ENCODE measurements at places on chromosomes 3 and 15. TPM values are rescaled to one million over a fixed set of nuclear protein-coding genes. Genes with fewer than 3 reads are reported as not detected.

The ALG1L2 gene
- total RNA-seq = not detected

The MME gene
- 1.7 TPM for total RNA-seq

DNA sequence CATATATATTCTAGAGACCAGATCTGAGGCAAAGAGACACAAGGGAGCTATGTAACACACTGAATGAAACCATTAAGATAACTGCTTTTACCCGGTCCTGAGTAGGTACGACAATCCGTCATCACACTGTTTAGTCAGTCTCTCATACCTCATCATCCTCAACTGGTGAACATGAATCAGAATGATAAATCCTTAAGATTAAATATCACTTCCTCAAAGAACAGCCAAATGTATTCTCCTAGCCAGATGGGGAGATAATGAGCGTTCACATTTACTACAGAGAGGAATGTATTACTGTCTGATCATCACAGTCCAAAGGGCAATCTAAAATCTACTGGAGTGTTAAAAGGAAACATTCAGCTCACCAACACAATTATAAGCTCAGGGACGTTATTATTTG, 319.4 kb upstream of the STAC start:
- peaks cover 8% of the 10 kb centered on the region for H3K27me3 ChIP-seq
- no peaks in the 10 kb centered on the region for H3K36me3 ChIP-seq
- no peaks in the 10 kb centered on the region for H3K4me1 ChIP-seq
- H3K4me3 ChIP-seq = no peak overlapping the region
- no peak overlapping the region for H3K27ac ChIP-seq

DNA sequence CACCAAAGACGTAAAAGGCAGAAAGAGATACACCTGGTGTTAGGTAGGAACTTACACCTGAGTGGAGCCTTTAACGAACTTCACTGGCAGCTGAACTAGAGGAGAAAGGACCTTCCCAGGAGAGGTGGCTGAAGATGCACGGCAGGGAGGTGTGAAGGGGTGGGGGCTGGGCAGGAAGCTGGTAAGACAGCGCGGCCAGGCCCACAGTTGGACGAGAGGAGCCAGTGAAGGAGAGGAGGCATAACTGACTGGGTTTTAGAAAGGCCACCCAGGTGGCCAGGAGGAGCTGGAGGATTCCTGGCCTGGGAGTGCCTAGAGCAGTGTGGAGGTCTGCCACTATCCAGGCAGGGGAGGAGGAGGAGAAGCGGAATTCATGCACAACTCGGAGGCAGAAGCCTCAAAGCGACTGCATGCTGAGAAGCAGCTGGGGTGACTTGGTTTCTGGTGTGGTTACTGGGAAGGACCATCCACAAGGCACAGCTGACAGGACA, 51.9 kb downstream of the SLC41A3 start:
- H3K4me3 ChIP-seq = no peak overlapping the region
- no peaks in the 10 kb centered on the region for H3K4me1 ChIP-seq
- DNase-seq = no peak
- H3K36me3 ChIP-seq = peaks cover 27% of the 10 kb centered on the region
- H3K27me3 ChIP-seq = no peaks in the 10 kb centered on the region
- no peak overlapping the region for H3K27ac ChIP-seq

DNA sequence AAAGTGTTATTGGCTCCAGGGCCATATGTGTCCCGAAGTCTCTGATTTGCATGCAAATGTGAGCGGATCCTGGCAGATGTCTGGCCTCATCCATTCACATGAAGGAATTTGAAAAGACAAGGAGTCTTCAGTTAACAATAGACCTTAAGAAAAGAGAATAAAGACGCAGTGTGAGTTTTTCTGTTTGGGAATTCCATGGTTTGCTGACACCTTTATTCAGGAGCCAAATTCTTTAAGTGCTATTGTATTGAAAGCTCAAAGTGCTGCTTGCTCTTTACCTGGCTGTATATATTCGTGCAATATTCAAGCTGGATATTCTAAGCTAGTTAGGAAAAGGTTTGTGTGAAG, 2.2 kb downstream of the LRRN1 start:
- peaks cover 21% of the 10 kb centered on the region for H3K4me1 ChIP-seq
- no peak overlapping the region for H3K27ac ChIP-seq
- peak overlapping the region; percentile 73 for H3K4me3 ChIP-seq
- DNase-seq = no peak
- no peaks in the 10 kb centered on the region for H3K36me3 ChIP-seq

- H3K36me3 ChIP-seq = no peaks in the 10 kb centered on the region
- no peak overlapping the region for H3K4me3 ChIP-seq
- H3K27me3 ChIP-seq = peaks cover 17% of the 10 kb centered on the region
- H3K27ac ChIP-seq = no peak overlapping the region
- peaks cover 25% of the 10 kb centered on the region for H3K4me1 ChIP-seq
These were observed 2.9 kb downstream of the ESYT3 start for GRCh38 chr3:138437281-138437680.

GRCh38 chr15:56410721-56411120, 45.5 kb downstream of the TEX9 start:
- no peak for DNase-seq
- no peak overlapping the region for H3K27ac ChIP-seq
- H3K36me3 ChIP-seq = no peaks in the 10 kb centered on the region
- no peak overlapping the region for H3K4me3 ChIP-seq
- H3K4me1 ChIP-seq = no peaks in the 10 kb centered on the region

GRCh38 chr3:181567311-181568075, 144.2 kb upstream of the SOX2 start:
- no peaks in the 10 kb centered on the region for H3K4me1 ChIP-seq
- H3K4me3 ChIP-seq = no peak overlapping the region
- peaks cover 25% of the 10 kb centered on the region for H3K27me3 ChIP-seq
- no peaks in the 10 kb centered on the region for H3K36me3 ChIP-seq

GRCh38 chr3:80234706-80235105, 466.9 kb upstream of the ROBO1 start:
- no peaks in the 10 kb centered on the region for H3K36me3 ChIP-seq
- H3K27ac ChIP-seq = no peak overlapping the region
- DNase-seq = no peak
- H3K27me3 ChIP-seq = no peaks in the 10 kb centered on the region

DNA sequence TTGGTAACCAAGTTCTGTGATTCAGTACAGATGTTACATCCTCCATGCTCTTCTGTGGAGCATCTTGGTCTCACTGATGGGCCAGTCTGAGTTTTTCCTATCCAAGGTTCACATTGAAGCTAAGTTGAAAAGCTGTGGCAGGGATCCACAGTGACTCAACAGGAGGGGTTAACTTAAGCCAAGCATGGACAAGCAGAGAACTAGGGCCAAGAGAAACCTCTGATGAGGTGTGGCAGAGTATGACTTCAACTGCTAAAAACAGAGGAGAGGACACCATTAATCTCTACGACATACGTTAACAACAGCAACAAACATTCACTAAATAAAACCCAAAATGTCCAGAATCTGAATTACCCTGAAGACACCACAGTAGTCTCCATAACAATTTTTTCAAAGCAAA, 268.1 kb upstream of the UBE2E2 start:
- H3K27me3 ChIP-seq = peaks cover 6% of the 10 kb centered on the region
- DNase-seq = no peak
- H3K4me3 ChIP-seq = no peak overlapping the region
- H3K4me1 ChIP-seq = peaks cover 18% of the 10 kb centered on the region
- H3K36me3 ChIP-seq = no peaks in the 10 kb centered on the region
- no peak overlapping the region for H3K27ac ChIP-seq

GRCh38 chr15:72197460-72198355, at the start of gene GRAMD2A:
TSS of gene GRAMD2A (minus strand) at chr15:72197787.
- DNase-seq = no peak
- no peaks in the 10 kb centered on the region for H3K27me3 ChIP-seq
- peaks cover 5% of the 10 kb centered on the region for H3K4me1 ChIP-seq
- peaks cover 26% of the 10 kb centered on the region for H3K36me3 ChIP-seq

- peaks cover 43% of the 10 kb centered on the region for H3K4me1 ChIP-seq
- H3K4me3 ChIP-seq = no peak overlapping the region
- no peaks in the 10 kb centered on the region for H3K27me3 ChIP-seq
- no peak for DNase-seq
These were observed 198.7 kb downstream of the RORA start for GRCh38 chr15:61030451-61030850.

DNA sequence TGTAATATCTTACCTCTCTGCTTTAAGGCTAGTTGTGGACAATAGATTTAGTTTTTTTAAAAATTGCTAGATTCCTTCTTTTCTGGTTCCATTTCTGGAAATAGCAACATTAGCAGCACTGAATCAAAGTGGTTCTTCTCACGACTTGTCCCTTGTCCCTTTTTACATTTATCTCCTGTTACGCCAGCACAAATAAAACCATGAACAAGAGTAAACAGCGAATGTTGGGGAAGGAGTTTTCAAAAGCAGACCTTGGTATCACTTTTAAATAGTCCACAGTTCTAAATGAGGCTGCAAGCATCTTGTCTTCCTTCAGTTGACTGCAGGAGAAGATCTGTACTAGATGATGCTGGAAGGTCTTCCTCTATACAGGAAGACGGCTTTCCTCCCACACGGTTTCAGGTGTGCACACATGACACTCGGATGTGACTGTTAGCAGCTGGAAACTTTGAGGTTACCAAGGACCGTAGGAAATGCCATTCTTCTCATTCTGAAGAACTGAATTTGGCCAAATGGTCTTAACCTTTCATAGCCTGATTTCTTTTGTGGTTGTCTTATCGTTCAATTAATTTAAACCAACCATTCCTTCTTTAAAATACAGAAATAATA, 251.0 kb upstream of the ICE2 start:
- H3K27me3 ChIP-seq = no peaks in the 10 kb centered on the region
- DNase-seq = no peak
- H3K4me3 ChIP-seq = no peak overlapping the region
- no peaks in the 10 kb centered on the region for H3K4me1 ChIP-seq
- H3K36me3 ChIP-seq = peaks cover 5% of the 10 kb centered on the region
- H3K27ac ChIP-seq = no peak overlapping the region

- H3K27ac ChIP-seq = no peak overlapping the region
- H3K4me3 ChIP-seq = no peak overlapping the region
- H3K36me3 ChIP-seq = no peaks in the 10 kb centered on the region
- H3K27me3 ChIP-seq = peaks cover 9% of the 10 kb centered on the region
These were observed 12.6 kb downstream of the C3orf85 start for GRCh38 chr3:109149078-109149477.

DNA sequence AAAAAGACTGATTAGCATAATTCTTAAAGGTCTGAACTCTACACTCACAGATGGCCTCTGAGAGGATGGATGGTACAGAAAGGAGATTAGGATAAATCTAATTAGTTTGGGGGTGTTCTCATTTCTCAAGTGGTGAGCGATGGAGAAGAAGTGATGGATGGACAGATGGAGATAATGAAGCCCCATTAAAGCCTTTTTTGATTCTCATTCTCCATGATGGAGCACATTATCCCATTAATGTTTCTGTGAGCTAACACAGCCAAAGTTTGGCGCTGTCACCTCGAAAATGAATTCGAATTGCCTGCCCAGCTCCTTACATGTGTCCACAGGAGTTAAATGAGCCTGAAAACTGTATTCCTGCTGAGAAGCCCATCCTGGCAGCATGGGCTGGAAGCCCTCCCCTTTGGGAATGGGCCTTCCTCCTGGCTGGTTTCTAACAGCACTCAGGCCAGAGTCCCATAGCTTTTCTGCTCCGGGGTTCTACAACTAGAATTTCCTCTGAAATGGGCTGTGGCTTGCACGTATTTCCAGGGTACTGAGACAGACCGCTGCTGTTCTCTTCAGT, 726.0 kb upstream of the CFAP20DC start:
- H3K4me1 ChIP-seq = peaks cover 41% of the 10 kb centered on the region
- no peak for DNase-seq
- no peak overlapping the region for H3K27ac ChIP-seq
- no peak overlapping the region for H3K4me3 ChIP-seq
- H3K36me3 ChIP-seq = no peaks in the 10 kb centered on the region
